Karpas-422 (cell line): ENCODE measurements at places on chromosomes 6 and 20. TPM values are rescaled to one million over a fixed set of nuclear protein-coding genes. Genes with fewer than 3 reads are reported as not detected.

GRCh38 chr20:44888226-44889103 is 3.0 kb downstream of the YWHAB start:
- no peak for DNase-seq

The TRIM31 gene
- total RNA-seq = not detected in 2 replicates

- no peak for DNase-seq
Measured at GRCh38 chr20:7984192-7984591, 35.4 kb downstream of the TMX4 start.

GRCh38 chr6:69631552-69632346 is 165.1 kb downstream of the LMBRD1 start:
- no peak for DNase-seq

DNA sequence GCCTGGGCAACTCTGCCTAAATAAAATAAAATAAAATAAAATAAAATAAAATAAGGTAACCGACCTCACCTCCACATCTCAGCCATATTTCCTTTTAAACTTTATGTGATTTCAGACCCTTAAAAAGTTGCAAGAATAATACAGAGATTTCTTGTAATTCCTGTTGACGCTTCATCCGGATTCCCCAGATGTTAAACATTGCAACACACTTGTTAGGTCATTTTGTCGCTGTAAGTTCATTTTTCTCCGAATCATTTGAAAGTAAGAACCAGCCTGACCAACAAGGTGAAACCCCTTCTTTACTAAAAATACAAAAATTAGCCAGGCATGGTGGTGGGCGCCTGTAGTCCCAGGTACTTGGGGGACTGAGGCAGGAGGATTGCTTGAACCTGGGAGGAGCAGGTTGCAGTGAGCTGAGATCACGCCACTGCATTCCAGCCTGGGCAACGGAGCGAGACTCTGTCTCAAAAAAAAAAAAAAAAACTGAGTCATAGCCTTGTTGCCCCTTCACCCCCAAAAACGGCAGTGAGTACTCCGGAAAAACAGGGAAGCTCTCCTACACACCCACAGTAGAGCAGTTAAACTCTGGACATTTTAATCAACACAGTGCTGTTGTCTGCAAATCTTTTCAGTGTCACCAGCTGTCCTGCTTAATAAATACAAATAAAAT is 5.9 kb downstream of the PYGB start:
- no peak for DNase-seq

DNA sequence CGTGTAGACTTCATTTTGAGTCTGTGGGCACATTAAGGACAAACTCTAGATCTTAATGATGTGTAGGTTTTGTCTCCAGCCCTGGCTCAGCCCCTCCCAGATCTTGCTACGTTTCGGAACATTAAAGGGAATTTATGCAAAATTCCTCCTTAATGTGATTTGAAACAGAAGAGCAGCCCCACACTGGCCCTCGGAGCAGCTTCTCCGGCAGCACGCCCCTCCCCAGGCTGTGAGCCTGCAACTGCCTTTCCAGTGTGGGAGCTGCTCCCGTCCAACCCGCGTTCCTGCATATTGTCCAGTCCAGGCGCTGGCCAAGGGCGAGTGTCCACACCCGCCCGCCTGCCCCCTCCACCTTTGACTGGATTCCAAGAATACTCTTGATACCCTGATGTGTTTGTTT is 257.2 kb downstream of the TAF4 start:
- DNase-seq = no peak

DNA sequence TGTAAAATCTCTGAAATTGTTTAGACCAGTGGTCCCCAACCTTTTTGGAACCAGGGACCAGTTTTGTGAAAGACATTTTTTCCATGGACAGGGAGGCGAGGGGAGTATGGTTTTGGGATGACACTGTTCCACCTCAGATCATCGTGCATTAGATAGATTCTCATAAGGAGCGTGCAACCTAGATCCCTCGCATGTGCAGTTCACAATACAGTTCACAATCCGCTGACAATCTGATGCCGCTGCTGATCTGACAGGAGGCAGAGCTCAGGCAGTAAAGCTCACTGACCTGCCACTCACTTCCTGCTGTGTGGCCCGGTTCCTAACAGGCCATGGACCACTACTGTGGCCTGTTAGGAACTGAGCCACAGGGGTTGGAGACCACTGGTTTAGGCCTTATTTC is 115.2 kb downstream of the EPM2A start:
- no peak for DNase-seq

- DNase-seq = no peak
Measured at GRCh38 chr6:166258854-166259276, 49.3 kb downstream of the PRR18 start.

DNA sequence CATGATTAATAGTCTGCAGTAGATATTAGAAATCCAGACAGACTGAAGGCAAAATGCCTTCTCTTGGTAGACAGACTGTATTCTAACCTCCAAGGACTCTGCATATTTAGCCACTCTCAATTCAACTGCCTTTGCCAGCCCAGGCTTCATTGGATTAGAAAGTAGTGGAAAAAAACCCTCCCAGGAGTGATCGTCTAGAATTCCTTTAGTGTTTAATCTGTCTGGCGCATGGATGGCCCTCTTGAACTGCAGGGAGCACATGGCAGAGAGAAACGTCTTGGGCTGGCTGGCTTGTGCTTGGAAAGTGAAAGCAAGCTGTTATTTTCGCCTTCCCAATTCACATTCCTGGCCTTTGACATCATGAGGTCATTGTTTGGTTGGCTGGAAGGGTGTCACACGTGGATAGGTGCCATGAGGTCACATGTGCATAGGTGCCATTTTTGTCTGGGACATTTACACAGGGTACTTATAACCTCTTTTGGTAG is 30.9 kb upstream of the NEDD9 start:
- no peak for DNase-seq

The SLC22A3 gene
- total RNA-seq = not detected in 2 replicates

DNA sequence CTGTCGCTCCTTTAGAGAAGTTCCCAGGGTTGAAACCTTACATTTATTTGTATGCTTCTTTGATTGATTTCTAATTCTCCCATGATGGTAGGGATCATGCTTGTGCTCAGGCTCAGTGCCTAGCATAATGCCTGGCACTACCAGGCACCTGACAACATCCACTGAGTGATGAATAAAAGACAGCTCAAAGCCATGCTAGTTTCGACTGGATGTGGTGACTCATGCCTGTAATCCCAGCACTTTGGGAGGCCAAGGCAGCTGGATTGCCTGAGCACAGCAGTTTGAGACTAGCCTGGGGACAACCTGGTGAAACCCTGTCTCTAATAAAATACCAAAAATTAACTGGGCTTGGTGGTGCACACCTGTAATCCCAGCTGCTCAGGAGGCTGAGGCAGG is 11.6 kb upstream of the CD164 start:
- DNase-seq = no peak

GRCh38 chr6:125667326-125667725 is 82.1 kb upstream of the HEY2 start:
- DNase-seq = no peak

DNA sequence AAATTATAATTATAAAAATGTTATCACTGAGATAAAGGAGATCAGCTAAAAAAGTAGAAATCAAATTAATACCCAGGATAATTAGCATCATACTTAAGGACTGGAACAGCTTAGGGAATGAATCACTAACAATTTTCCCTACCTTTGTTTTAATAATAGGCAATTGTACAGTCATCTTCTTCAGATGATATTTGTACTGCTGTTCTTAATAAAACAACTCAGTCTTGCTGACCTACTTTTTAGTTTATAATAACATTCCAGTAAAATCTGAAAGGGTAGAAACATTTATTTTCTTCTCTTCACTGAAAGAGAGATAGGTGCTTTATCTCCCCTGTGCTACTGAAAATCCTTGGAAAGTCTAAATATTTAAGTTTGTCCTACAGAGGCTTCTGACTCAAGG is 271.2 kb upstream of the THEMIS start:
- DNase-seq = no peak

- no peak for DNase-seq
Measured at GRCh38 chr6:105907301-105907700, 178.8 kb upstream of the PRDM1 start.

- DNase-seq = peak; percentile 35
Measured at GRCh38 chr6:3471711-3472110, 14.9 kb upstream of the SLC22A23 start.

GRCh38 chr6:3744211-3744900 is 7.2 kb downstream of the PXDC1 start:
- DNase-seq = no peak

DNA sequence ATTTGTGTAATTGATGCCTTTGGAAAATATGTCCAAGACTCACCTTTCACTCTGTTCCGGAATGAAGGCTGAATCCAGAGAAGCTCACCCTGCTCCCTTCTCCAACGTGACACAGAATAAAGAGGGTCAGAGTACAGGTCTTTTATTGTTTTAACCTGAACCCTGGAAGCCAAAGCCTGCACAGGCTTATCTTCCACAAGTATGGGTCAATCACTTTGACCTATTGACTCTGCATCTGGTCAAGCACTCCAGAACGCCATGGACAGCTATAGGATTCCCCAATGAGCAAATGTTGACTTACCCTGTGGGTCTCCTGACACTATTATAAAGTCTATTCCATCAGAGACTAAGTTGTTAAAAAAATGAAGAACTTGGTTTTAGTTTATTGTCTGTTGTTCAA is 158.4 kb upstream of the MYLIP start:
- DNase-seq = no peak

GRCh38 chr20:24134930-24135329 is 146.4 kb upstream of the GGTLC1 start:
- no peak for DNase-seq

The MYLK4 gene
- 0.07 and 0.78 TPM in 2 replicates for total RNA-seq

GRCh38 chr6:134519465-134519864 is 201.6 kb upstream of the SGK1 start:
- peak; percentile 59 for DNase-seq

The OLIG3 gene
- total RNA-seq = not detected in 2 replicates

- DNase-seq = no peak
Measured at GRCh38 chr6:159372333-159372732, 203.1 kb downstream of the FNDC1 start.

GRCh38 chr6:35356391-35356790 is 14.0 kb downstream of the PPARD start:
- no peak for DNase-seq

GRCh38 chr20:24432046-24432442 is 37.4 kb upstream of the SYNDIG1 start:
- DNase-seq = no peak

The CCN2 gene
- total RNA-seq = not detected in 2 replicates

The HCK gene
- 16.9 and 22.5 TPM in 2 replicates for total RNA-seq

DNA sequence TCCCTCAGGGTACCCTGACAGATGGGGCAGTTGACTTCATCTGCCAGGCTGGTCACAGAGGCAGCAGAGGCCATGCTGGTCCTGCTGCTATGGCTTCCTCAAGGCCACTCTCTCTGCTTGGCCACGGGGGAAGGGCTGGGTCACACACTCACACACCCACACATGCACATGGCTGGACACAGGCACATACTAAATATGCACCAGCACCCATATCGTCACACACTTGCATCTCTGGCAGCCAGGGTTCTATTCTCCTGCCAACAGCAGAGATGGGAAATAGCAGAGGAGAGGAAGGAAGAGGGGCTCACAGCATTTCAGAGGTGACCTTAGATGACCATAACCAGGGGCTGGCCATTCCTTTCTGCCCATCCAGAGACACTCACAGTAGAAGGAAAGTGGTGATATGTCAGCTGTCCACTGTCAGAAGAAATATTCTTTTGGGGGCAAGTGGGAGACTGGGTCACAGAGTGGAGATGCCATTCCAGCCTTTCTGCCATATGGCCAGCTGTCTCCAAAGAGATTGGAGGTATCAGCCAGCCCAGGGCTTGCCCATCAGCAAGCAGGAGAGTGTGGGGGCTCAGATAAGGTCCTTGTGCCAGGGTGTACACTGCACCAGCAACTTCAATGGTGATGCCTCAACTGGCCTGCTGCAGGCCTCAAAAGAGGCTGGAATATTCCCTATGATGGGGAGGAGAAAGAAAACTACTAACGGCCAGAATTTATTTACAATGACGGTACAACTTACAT is at the start of gene TRIM10:
Gene TRIM10 (minus strand): TSS at position 427 of the 747 bp plus-strand sequence. CDS start 353 bp downstream, at position 74.
- no peak for DNase-seq

The UFL1 gene
- 19.3 and 45.8 TPM in 2 replicates for total RNA-seq

DNA sequence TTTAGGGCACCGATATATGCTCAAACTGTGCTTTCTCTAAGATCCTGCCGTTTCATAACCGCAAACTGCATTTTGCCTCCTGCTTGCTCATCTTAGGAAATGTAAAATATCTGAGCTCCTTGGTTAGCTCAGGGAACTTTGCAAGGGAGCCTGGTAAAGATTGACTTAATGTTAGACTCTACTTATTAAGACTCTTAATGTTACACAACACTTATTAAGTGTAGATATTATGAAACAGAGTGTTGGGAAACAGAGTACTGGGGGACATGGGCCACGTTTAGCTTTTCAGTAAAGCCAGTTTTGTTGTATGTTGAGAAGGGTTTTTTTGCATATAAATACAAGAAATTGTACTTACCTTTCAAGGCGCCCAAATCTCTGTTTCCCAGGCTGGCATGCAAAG is 1.9 kb downstream of the LTV1 start:
- DNase-seq = no peak

The AVP gene
- total RNA-seq = not detected in 2 replicates

DNA sequence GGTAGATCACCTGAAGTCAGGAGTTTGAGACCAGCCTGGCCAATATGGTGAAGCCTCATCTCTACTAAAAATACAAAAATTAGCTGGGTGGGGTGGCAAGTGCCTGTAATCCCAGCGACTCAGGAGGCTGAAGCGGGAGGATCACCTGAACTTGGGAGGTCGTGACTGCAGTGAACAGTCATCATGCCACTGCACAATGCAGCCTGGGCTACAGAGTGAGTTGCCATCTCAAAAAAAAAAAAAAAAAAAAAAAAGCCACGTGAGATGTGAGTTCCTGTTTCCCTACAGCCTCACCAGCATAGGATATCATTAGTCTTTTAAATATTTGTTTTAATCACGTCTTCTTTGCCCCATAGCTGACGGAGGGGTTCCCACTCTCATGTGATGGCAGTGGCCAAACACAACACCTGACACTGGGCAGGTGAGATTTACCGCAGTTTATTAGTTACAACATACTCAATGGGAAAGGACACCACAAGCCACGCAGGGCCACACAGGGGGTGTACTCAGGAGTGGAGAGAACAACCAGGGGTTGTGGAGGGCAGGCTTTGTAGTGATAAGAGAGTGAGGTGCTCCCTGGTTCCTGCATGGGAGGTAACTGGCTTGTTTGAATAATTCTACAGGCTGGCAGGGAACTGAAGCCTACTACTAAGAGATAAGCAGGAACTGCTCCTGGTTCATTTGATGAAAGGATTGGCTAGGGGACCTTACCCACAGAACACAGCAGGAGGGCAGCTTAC is 4.6 kb upstream of the LZTS3 start:
- no peak for DNase-seq

GRCh38 chr20:60884277-60884676 is 367.8 kb upstream of the CDH4 start:
- DNase-seq = no peak

GRCh38 chr6:149217466-149217888 is 100.0 kb upstream of the TAB2 start:
- DNase-seq = peak; percentile 48
